ENCODE measurements at places on chromosomes 6 and 20.

GRCh38 chr6:95431637-95432228 lies 145.6 kb upstream of the MANEA start:
- no peak for DNase-seq

GRCh38 chr6:136335736-136336363 lies 46.2 kb upstream of the BCLAF1 start:
- no peak for DNase-seq

GRCh38 chr6:4017834-4018170 lies 61.1 kb downstream of the FAM217A start:
- DNase-seq, result no peak

GRCh38 chr6:48775157-48775556 lies 664.2 kb upstream of the PTCHD4 start:
- DNase-seq, result no peak

- no peak for DNase-seq
These were observed 66.5 kb downstream of the DLGAP4 start for GRCh38 chr20:36372666-36373065.

DNA sequence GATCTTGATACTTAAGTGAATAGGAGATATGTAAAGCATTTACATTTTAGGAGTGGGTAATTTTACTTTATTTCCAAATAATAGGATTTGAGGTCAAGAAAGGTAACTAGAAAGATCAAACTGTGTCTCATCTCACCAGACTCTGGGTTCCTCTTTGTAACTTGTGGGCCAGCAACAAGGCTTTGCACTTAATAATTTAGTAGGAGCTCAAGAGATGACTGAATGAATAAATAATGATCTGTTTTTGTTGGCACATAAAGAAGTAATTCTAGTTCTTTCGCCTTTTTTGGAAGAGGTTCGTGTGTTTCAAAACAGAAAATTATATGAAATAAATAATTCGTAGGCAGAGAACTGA lies 67.4 kb upstream of the FABP7 start:
- DNase-seq, result no peak

- DNase-seq, result no peak
These were observed 97.6 kb downstream of the FIG4 start for GRCh38 chr6:109788687-109789086.

- no peak for DNase-seq
These were observed 18.2 kb downstream of the SCGN start for GRCh38 chr6:25670208-25670607.

- DNase-seq, result no peak
These were observed 777.7 kb downstream of the C6orf118 start for GRCh38 chr6:164531736-164532135.

DNA sequence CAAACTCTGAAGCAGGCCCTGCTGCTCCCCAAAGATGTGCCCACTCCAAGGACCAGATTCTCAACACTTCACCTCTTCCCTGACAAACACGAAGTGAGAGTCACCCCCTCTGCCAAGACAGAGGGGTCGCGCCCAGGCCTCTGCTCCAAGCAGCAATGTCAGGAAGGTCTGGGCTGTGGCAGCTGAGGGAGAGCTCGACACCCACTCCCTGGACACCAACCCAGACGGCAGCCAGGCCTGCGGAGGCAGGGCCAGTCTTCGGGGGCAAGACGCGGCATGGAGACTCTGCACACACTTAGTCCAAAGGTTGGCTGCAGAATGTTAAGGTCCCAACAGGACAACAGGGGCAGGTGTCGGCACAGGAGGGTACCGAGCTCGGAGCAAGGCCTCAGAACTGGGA lies 144.2 kb downstream of the DLL1 start:
- DNase-seq, result no peak

GRCh38 chr20:11766961-11767360 lies 150.7 kb upstream of the BTBD3 start:
- DNase-seq, result no peak

GRCh38 chr6:116246089-116246488 lies 7.8 kb downstream of the TSPYL4 start:
- DNase-seq, result no peak

GRCh38 chr6:105345506-105345905 lies 57.4 kb downstream of the PREP start:
- no peak for DNase-seq
